Suppressor macrophage treated with lipopolysaccharide for 4 hours (primary cell): ENCODE measurements at places on chromosomes 6 and 20.
A peak's percentile ranks its signal among the peaks of the same experiment; 100 is the strongest.

- no peak for DNase-seq
Observed at GRCh38 chr6:30073489-30074235, 1.9 kb downstream of the RNF39 start.

DNA sequence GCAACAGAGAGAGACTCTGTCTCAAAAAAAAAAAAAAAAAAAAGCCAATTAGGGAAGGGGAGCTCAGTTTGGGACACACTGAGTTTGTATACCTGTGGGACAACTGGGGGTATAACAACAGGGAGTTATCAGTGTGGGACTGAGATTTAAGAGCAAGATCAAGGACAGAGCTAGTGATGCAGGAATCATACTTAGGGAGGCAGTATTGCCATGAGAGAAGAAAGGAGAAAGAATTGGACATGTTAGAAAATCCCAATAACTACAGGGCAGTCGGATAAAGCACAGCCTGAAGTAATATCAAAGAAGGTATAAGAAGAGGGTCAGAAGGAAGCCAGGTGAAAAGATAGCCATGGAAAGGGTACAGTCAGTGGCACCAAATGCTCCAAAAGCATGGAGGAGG lies 121.2 kb downstream of the PTPRT start:
- DNase-seq = no peak

- DNase-seq = no peak
Observed at GRCh38 chr6:167573461-167574215, 248.8 kb downstream of the TTLL2 start.

DNA sequence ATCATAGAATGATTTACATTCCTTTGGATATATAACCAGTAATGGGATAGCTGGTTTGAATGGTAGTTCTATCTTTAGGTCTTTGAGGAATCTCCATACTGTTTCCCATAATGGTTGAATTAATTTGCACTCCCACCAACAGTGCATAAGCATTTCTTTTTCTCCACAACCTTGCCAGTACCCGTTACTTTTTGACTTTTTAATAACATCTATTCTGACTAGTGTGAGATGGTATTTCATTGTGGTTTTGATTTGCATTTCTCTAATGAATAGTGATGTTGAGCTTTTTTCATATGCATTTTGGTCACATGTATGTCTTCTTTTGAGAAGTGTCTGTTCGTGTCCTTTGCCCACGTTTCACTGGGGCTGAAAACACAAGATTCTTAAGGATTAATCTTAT lies 107.3 kb downstream of the TINAG start:
- DNase-seq = no peak

DNA sequence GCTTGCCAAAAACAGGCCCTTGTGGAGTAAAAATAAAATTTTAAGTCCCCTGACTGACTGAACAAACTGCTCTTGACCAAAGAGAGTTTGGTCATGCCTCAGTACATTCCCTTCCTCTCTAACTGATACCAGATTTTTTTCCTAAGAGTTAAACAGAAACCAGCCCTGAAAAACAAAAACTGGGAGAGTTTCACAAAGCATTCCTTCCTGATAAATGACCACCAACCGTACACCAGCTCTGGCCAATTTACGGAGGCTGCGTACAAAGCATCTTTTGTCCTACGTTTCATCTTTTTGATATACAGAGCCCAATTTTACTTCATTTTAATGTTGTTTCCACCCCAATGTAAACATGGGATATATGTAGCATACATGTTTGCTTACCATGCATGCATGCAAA lies 477.4 kb upstream of the HTR1E start:
- DNase-seq = no peak

DNA sequence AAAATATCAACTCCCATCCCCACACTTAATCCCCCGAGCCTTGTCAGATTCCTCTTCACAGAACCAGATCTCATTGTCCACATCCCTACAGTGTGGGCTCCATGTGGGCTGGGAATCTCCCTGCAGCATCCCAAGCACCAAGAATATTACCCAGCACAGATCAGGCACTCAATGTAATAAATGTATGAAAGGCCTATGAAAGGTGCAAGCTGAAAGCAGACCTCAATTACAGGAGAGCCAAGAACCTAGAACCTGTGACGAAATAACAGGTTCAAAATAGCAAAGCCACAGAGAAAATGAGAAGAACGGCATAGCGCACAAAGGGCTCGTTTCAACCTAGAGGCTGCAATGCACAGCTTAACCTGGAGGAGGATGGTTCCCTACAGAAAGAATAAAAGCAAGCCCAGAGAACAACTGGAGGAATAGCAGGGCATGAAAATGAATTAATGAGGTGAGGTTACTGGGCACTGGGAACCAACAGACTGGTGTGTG lies 3.1 kb downstream of the SLC23A2 start:
- peak; percentile 39 for DNase-seq

DNA sequence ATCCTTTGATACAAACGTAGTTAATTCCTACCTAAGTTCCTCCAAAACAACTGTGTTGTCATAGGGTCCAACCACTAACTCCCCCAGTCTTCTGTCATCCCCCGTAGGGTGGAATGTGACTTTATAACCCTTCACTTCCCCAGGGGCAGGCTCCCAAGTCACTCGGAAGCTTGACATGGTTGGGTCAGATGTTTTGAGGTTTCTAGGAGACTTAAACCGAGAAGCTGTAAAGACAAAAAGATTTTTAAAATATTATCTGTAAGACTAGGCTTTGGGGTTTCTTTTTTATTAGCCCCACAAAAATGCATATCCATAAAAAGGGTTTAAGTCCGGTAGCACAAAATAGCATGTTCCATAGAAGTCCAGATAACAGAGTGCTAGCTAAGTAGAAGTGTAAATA lies 50.2 kb downstream of the COL12A1 start:
- DNase-seq = no peak

DNA sequence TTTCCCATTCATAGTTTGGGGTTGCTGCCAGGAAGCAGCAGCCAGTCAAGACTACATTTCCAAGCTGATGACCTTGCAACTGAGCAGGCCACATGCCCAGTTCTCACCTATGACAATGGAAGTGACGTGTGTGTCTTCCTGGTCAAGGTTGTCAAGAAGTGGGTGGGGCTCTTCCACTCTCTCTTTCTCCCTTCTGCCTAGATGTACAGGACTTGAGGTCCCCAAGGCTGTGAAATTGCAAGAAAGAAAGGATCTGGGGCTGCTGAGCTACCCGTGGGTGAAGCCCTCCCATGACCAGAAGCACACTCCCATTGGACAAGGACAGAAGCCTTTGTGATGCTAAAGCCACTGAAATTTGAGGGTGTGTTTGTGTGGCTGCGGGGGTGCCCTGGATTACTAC lies 175.1 kb downstream of the LINC00237 start:
- no peak for DNase-seq

- DNase-seq = no peak
Observed at GRCh38 chr6:105038259-105038658, 81.4 kb downstream of the LIN28B start.
